NCI-H226 (cell line): ENCODE measurements at places on chromosomes 5 and 9.

DNA sequence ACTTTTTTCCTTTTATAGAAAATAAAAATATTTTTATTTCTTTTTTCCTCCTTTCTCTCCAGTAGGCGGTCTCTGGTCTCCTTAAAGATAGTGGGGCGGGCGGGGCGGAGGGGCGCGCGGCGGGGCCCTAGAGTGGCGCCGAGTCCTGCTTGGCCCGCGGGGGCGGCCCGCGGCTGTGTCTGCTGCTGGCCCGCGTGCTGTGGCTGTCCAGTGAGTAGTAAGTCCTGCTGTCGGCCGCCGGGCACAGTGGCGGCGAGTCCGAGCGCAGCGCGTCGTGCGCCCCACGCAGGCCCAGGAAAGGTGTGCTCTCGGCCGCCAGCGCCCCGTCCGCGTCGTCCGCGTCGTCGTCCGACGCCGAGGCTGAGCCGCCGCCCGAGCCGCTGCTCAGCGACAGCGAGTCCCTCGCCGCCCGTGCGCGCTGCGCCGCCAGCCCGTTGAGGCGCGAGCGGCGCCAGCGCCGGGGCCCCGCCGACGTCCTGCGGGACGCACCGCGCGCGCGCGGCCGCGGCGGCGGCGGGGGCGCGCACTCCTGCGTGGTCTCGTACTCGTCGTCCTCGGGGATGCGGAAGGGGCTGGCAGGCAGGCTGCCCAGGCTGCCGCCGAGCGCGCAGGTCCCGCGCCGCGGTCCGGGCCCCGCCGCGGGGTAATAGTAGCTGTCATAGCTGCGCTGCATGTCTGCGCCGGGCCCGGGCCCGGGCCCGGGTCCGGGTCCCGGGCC, 52.3 kb downstream of the PSD2 start:
- DNase-seq, result peak; percentile 18

GRCh38 chr5:66880401-66880800, 284.2 kb downstream of the MAST4 start:
- DNase-seq, result no peak

DNA sequence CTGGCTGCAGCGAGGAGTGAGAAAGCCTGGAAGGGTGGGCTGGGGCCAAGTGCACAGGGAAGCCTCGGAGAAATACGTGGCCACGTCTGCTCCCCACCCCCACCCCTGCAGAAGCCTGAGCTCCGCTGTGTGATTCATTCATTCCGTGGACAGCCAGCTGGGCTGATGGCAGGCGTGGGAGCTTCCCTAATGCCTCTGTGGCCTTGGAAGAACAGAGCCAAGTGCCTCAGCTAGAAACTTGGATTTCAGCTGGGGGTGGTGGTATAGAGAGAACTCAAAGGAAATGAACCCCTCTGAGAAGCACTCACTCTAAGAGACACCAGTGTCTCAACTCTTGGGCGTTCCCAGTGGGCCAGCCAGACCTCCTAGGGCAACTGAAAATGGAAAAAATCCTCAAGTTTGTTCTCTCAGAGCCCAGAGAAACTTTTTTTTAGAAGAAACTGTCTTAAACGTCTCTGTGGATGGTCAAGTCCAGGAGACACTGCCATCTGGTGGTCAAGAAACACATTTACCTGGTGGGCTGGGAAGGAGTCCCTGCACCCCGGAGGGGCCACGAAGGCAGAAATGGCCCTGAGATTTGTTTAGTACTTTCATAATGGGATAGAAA, 18.0 kb downstream of the ATOX1 start:
- DNase-seq, result peak; percentile 96

DNA sequence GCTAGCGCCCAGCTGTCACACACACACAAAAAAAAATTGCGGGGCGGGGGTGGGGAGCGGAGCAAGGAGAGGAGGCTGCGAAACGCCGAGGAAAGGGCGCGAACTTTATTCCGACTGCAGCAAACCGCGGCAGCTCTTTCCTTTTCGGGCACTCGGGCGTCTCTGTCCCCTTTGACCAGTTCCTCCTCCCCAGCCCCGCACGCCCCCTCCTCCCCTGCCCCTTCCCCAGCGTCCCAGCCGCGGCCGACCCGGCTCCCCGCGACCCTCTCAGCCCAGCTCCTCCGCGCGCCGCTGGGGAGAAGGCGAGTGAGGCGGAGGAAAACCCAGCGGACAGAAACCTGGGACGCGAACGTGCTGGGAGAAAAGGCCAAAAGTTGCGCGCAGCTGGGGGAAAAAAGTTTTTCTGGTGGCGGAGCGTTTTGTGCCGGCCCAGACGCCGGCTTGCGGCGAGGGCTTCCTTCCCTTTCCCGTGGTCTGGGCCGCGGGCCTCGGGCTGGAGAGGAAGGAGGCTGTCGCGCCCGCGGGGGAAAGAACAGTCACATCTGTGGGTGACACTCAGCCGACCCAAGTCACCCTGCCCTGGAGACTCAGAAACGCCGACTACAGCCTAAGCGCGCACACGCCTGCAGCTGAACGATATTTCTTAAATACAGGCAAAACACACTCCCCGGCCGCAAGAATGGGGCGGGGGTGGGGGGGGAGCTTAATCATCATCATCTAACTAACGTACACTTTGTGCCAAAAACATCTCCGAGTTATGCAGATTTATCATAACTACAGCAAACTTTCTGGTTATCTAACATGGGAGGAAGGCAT, 1.1 kb upstream of the BNC2 start:
- peak; percentile 87 for DNase-seq

DNA sequence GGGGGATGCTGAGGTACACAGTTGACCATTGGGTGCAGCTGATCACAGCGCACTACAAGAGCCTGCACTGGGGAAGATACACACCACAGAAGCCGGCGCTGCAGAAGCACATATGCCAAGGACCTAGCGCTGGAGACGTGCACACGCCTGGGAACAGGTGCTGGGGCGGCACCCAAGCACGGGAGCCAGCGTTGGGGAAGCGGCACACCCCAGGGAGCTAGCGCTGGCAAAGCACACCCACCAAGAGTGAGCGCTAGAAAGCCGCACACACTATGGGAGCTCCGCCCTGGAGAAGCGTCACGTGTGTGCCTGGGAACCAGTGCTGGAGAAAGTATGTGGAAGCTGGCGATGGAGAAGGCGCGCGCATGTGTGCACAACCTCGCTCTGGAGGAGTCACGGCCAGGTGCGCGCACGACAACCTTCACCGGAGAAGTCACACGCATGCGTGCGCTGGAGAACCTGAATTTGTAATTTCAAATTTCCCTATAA, 4.5 kb downstream of the FANCC start:
- peak; percentile 74 for DNase-seq

DNA sequence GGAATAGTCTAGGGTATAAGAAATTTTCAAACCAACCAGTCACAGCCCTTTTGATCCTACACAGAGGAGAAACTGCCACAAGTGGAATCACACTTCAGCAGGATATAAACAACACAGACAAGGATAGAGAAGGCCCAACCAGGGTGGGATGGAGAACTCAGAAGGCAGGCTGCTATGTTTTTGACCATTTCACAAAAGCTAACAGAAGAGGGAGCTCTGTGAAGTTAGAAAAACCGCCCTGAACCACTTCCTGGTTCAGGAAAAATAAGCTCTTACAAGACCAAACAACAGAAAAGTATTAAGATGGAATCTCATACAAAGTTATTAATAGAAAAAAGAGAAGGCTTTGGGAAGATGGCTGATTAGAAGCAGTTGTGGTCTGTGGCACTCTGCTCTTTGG, 960 bp upstream of the IFNB1 start:
- no peak for DNase-seq

DNA sequence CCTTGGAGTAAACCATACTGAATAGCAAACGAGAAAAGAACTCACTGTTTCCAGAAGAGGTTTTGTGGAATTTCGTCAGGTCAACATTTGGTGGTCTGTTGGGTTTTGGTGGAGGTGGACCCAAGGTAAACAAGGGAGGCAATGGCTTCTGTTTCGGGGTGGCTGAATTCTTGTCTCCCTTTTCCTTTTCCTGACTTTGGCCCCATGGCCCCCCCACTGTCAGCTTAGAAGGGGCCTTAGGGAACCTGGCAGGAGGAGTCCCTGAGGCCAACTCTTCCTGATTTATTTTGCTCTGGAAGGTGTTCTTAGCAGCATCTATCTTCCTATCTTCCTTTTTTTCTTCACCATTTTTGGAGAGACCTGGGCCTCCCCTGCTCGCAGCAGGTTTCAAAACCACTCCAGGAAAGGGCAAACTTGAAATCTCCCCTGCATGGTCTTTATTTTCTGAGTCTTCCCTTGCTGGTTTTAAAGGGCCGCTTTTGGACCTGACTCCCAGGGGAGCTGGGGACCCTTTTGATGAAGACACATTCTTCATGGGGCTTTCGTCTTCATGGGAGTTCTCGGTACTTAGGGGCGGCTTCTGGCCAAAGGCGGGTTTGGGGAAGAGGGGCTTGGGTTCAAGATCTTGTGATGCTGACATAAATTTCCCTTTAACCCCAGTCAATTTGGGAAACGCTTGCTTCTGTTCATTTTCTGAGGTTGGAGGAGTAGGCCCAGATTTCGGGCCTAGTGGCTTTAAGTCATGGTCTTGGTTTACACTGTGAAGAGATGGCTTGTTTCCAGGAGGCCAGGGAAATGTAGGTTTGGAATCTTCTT, 17.4 kb downstream of the FYB1 start:
- no peak for DNase-seq

DNA sequence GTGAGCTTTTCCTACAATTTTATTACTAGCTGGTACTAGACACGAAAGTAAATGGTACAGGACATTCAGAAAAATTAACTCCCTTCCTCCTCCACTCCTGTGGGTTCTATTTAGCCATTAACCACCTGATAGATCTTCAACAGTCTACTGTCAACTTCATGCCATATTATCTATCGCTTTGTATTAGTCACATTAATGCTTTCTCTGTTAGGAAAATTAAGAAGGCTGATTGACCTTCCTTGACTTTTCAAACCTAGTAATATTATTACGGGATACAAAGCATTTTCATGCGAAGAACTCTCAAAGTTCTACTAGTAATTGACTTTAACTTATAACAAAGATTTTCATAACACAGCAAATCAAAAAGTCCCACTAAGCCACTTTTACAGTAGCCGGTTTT, 1.2 kb downstream of the TEX10 start:
- DNase-seq, result no peak

- no peak for DNase-seq
Observed at GRCh38 chr5:88890070-88890781, 7.2 kb upstream of the MEF2C start.
